ENCODE measurements at places on chromosomes 2 and 18.

GRCh38 chr18:44123743-44124142 is 556.9 kb upstream of the SETBP1 start:
- DNase-seq = no peak

GRCh38 chr2:60499651-60500265 is 53.7 kb downstream of the BCL11A start:
- no peak for DNase-seq

DNA sequence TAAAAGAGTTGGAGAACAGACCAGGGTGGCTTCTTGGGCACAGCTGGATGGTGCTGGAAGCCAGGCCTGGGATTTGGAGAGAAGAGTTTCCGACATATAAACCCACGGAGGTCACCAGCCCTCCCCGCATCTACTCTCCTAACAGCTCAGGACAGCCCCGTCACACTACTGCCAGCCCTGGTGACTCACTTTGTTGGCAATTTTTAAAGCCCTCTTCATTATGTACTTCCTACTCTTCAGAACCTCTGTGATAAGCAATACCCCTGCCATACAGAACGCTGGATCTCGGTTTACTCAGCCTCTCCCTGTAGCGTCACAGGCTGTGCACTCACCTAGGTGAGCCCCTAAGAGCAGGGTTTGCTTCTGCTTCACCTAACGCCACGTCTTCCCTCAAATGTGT is 48.1 kb downstream of the ID2 start:
- no peak for DNase-seq

DNA sequence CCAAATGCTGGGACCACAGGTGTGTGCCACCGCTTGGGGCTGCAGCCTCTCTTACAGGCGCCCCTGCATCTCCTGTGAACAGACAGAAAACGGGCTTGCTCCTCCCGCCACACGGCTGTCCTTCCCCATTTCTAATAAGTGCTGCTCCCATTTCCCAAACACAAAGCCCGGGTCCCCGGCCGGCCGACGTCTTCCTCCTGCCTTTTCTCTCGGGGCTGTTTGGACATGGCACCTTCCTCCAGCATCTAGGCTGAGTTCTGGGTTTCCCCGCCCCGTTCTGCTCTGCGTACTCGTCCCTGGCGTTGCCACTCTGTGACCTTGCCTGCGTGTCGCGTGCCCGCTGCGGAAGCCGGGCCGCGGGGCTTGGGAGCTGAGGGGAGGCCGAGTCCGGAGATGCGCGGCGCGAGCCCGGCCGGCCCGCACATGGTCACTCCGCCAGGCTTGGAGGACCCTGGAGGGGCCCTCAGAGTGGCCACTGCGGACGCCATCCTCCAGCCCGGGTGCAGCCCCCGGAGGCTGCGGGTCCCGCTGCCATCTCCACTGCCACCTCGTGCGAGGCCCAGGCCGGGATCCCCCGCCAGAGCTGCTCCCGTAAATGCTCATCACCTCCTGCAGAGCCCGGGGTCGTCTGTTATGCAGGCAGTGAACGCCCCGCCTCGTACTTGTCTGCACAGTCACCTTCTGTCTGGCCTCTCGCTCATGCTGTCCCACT is 26.3 kb downstream of the PRELID3A start:
- DNase-seq = no peak

DNA sequence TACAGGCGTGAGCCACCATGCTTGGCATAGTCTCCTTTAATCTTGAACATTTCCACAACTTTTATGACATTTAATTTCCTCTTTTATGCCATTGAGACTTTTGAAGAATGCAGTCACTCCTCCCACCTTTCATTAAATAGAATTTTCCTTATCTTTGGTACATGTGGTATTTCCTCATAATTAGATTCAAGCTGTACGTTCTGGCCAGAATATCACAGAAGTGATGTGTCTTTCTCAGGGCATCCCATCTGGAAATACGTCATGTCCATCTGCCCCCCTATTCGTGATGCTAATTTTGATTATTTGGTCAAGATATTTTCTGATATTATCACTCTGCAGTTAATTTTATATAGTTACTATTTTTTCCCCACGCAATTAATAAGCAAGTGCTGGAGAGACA is 16.9 kb downstream of the CASP10 start:
- no peak for DNase-seq

GRCh38 chr2:177084607-177085006 is 128.0 kb upstream of the HNRNPA3 start:
- DNase-seq = no peak

DNA sequence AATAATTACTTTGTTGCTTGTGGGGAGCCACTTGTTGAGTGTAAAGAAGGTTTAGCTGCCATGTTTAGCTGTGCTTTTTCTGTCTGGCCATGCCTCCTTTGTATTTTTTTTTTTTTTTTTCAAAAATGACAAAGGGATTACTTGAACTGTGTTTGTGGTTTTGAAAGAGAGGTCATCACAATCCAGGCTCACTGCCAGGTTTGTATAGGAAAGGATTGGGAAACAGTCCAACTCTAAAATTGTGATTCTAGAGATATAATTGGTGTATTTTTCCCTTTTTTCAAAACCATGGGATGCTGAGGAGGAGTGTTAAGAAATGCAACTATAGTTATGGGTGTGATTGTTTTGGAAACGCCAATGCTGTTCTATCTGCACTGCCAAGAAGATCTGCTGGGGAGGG is 4.3 kb downstream of the ITPRIPL1 start:
- DNase-seq = peak; percentile 12

DNA sequence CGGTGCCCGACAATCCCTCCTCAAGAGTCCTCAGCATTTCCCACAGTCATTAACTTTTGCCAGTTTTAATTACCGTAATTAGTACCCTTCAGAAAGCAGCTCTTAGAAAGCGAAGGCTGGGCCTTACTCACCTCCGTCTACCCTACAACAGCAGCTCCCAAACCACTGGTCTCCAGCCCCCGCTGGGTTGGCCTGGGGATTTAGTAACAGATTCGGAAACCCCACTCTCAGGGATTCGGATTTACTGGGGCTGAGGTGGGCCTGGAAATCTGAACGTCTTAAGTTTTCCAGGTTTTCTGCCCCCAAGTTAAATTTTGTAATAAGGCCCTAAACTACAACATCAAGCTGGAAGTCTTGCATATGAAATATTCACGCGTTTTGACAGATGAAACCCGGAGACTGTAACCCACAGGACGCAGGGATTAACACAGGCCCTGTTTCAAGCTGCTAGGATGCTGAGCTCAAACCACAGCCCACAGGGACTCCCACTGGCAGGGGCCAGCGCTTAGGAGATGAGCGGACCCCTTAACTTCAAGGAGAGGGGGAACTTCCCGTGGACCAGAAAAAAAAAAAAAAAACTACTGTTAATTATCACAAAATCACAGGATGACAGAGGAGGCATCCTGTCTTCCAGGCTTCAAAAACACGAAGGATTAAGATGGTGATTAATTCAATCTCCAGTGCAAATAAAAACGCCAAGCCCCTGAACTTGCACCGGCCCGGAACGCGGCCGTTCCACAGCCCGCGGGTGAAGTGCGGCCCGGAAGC is 985 bp downstream of the ILKAP start:
- peak; percentile 17 for DNase-seq

DNA sequence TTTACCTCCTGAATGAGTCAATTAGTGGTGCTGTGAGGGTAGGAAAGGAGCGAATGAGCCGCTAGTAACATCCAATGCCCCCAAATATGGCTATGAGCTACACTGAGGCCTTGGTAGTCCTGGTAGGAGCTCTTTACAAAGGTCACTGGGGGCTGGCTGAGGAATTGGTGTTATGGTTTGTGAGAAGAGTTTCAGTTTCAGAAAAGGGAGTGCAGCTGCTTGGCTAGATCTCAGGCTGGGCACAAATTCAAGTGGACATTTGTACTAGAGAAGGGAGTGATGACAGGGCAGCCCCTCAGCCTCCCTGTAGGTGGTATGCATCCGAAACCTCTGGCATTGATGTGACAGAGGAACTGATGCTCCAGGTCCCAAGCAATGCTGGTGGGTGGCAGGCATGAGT is 13.9 kb upstream of the PAIP2B start:
- DNase-seq = no peak

DNA sequence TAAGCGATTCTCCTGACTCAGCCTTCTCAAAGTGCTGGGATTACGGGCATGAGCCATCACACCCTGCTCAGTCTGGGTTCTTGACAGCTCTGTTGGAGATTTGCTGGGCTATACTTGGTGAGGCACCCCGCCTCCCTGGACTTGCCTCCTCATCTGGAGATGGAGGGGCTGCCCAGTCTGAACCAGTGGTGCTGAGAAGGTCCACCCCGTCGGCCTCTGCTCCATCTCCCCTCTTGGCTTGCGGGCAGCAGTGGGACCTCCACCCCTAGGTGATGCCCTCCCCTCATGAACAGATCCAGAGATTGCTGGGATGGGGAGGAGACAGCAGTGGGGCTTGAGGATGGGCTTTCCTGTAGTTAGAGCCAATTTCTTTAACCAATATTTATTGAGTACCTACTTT is 120.9 kb downstream of the CLIP4 start:
- DNase-seq = no peak

- no peak for DNase-seq
Measured at GRCh38 chr2:20384953-20385352, 34.3 kb upstream of the PUM2 start.

GRCh38 chr2:159651884-159652283 is 35.5 kb upstream of the BAZ2B start:
- DNase-seq = no peak

GRCh38 chr2:21047141-21048009 is 3.5 kb upstream of the APOB start:
- peak; percentile 93 for DNase-seq

DNA sequence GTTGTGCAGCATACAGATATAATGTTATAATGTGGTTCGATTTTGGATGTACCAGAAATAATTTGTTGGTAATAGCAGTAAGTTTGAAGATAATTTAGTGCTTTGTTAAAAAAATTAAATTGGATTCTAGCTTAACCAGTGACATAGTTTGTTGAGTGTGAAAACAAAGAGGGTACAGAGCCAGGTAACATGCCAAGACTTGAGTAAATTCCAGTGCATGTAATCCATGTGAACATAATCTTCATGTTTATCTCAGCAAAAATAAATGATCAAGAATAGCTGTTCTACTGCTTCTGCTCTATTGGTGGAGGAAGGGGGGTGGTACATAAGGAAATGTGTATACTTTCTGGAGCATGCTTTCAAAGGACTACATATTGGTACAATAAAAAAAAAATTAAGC is 165.8 kb downstream of the DNAH7 start:
- no peak for DNase-seq

DNA sequence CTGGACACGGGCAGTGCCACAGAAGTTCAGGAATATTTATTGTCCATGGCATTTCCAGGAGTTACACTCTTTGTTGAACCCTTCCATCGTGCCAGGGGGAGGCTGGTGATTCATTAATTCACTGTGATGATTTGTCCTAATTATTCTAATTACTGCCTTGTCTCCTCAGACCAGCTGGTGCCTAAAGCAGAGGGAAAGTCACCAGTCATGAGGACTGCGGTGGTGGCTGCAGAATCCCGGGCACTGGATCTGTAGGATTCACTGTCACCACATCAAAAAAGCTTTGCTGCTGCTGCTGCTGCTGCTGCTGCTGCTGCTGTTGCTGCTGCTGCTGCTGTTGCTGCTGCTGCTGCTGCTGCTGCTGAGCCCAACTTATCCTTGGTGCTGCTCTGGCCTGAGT is 908.2 kb downstream of the TSN start:
- peak; percentile 12 for DNase-seq

GRCh38 chr2:18516112-18516511 is 44.3 kb downstream of the RDH14 start:
- no peak for DNase-seq

DNA sequence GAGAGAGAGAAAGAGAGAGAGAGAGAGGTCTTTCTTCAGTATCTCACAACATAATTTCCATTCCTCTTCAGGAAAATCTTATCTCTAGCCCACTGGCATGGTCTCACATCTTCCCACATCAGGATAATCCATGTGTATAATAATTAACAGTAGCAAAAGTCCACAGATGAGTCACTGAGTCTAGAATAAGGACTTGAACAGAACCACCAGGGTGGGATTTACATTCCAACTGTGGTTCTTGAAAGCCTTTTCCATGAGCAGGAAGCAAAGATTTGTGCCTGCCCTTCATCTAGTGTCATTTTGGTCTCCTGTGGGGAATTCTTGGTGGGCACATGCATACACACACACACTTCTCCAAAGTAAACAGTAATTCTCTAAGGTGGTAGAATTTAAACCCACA is 107.1 kb upstream of the TCF4 start:
- no peak for DNase-seq

GRCh38 chr2:74316627-74317295 is 26.5 kb downstream of the SLC4A5 start:
- DNase-seq = no peak

DNA sequence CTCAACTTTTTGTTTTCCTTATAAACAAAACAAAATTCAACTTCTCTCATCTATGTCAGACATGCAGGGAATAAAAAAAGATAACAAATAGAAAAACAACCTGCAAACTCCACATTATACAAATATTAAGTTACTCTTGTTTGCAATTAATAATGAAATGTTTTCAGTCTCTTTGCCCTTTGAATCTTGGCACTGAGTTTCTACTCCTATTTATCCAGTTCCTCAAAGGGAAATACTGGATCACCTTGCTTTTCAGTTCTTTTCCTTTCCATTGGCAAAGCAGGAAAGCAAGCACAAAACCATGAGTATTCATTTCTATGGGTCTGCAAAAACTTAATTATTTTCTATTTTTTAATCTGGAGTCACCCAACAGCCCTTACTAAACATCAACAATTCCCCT is 23.6 kb downstream of the KANSL1L start:
- DNase-seq = no peak

DNA sequence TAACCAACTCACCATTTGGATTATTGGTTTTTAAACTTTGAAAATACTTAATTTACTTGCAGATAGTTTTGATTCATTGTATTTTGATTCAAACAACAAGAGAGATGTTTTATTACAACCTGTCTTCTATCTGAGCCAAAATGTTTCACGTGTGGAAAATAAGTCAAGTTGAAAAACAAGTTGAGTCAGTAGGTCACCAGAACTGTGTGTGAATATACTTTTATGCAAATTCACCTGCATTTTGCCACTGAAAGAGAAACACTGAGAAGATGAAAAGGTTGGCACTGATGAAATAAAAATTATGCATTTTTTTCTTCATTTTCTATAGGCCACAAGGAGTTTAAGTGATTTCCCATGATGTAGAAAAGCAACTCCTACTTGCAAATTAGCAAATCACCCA is 68.3 kb downstream of the ICOS start:
- no peak for DNase-seq

All from NCI-H2081 (cell line).